ENCODE measurements at places on chromosomes 2 and 18. TPM values are rescaled to one million over a fixed set of nuclear protein-coding genes. Genes with fewer than 3 reads are reported as not detected.

SERPINB13 gene
- not detected for total RNA-seq

ADGRF3 gene
- total RNA-seq = 0.18 TPM

PPM1G gene
- 135 TPM for total RNA-seq

C2orf15 gene
- not detected for total RNA-seq

MAP3K20 gene
- total RNA-seq = 32.0 TPM

CTAGE1 gene
- not detected for total RNA-seq

MYOM1 gene
- total RNA-seq = not detected

CNGA3 gene
- total RNA-seq = not detected

AGFG1 gene
- 87.9 TPM for total RNA-seq

MPP4 gene
- total RNA-seq = 7.6 TPM

KCNE4 gene
- not detected for total RNA-seq

SPP2 gene
- not detected for total RNA-seq

COBLL1 gene
- total RNA-seq = 38.4 TPM

HOXD13 gene
- total RNA-seq = not detected

SLC4A1AP gene
- total RNA-seq = 26.2 TPM

HOXD12 gene
- not detected for total RNA-seq

POTEE gene
- total RNA-seq = 0.21 TPM

IL1RL1 gene
- total RNA-seq = 44.0 TPM

FEV gene
- total RNA-seq = not detected

TMEM237 gene
- total RNA-seq = 57.2 TPM

SERPINB10 gene
- total RNA-seq = not detected

UCN gene
- not detected for total RNA-seq

CCL20 gene
- 0.53 TPM for total RNA-seq

MEP1B gene
- not detected for total RNA-seq

PROKR1 gene
- total RNA-seq = not detected

TRIM43 gene
- total RNA-seq = not detected

RNU2-63P gene
- total RNA-seq = not detected

SERPINB2 gene
- 0.24 TPM for total RNA-seq

WDPCP gene
- 8.8 TPM for total RNA-seq

GIGYF2 gene
- total RNA-seq = 56.4 TPM

LDAH gene
- 24.2 TPM for total RNA-seq

FER1L5 gene
- total RNA-seq = not detected

RIT2 gene
- total RNA-seq = not detected

FZD7 gene
- 0.29 TPM for total RNA-seq

IKZF2 gene
- total RNA-seq = 0.46 TPM

DSG2 gene
- not detected for total RNA-seq

LIMS4 gene
- 35.7 TPM for total RNA-seq

CNRIP1 gene
- total RNA-seq = 73.8 TPM

TBR1 gene
- 0.09 TPM for total RNA-seq

DES gene
- not detected for total RNA-seq

SLC20A1 gene
- total RNA-seq = 149 TPM

COL4A3 gene
- total RNA-seq = not detected

INPP5D gene
- total RNA-seq = 43.3 TPM

MC5R gene
- not detected for total RNA-seq

CLHC1 gene
- 12.3 TPM for total RNA-seq

MC4R gene
- not detected for total RNA-seq

SALL3 gene
- not detected for total RNA-seq

DUSP28 gene
- 2.1 TPM for total RNA-seq

SKA1 gene
- total RNA-seq = 23.9 TPM

IL36RN gene
- not detected for total RNA-seq

RESP18 gene
- total RNA-seq = not detected

MBD1 gene
- total RNA-seq = 78.6 TPM

ABCG8 gene
- not detected for total RNA-seq
